SK-N-DZ (cell line): ENCODE measurements at places on chromosomes 12 and 14.

DNA sequence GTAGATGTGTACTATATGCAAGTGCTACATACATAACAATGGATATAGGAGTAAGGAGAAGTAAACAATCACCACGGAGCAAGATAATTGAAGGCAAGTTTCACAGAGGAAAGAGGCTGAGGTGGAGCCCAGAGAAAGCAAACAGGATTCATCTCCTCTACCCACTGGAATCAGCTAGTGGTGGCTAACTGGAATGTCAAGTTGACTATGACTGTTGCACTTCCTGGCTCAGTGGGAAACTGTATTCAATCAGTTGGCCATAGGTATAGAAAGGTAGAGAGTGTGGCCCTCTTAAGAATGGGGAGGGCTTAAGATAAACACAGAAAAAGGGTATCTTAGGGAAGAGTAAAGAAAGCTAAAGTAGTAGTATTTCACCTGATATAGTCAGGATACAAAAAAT lies 62.4 kb downstream of the MAP4K5 start:
- DNase-seq: no peak

- no peak for DNase-seq
Observed at GRCh38 chr12:75943730-75944096, 87.9 kb downstream of the PHLDA1 start.

DNA sequence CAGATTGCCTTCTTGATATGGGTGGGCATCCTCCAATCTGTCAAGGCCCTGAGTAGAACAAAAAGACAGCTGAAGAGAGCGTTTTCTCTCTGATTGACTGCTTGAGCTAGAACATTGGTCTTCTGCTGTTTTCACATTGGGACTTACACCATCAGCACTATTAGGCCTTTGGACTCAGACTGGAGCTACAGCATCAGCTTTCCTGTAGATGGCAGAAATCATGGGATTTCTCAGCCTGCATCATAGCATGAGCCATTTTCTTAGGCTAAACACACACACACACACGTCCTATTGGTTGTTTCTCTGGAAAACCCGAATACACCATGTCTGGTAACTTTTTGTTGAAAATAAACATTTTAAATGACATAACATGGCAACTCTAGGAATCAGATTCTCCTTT lies 15.8 kb upstream of the PPM1A start:
- no peak for DNase-seq

- DNase-seq: no peak
Observed at GRCh38 chr12:81206429-81206828, 128.6 kb downstream of the ACSS3 start.

GRCh38 chr14:91844029-91844428 lies 23.3 kb downstream of the TC2N start:
- DNase-seq: no peak

DNA sequence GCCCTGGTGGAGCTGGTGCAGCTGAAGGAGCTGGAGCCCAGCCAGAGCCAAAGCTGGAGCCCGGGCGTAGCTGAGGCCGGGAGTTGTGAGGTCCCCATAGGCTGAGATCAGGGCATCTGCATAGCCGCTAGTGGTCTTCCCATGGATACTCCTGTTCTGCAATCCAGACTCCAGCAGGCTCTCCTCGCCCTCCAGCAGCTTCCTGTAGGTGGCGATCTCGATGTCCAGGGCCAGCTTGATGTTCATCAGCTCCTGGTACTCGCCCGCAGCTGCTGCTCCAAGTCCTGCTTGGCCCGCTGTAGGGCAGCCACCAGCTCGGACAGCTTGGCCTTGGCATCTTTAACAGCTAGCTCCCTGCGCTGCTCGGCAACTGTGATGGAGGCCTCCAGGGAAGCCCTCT lies 966.1 kb downstream of the FSCB start:
- DNase-seq: peak; percentile 37

DNA sequence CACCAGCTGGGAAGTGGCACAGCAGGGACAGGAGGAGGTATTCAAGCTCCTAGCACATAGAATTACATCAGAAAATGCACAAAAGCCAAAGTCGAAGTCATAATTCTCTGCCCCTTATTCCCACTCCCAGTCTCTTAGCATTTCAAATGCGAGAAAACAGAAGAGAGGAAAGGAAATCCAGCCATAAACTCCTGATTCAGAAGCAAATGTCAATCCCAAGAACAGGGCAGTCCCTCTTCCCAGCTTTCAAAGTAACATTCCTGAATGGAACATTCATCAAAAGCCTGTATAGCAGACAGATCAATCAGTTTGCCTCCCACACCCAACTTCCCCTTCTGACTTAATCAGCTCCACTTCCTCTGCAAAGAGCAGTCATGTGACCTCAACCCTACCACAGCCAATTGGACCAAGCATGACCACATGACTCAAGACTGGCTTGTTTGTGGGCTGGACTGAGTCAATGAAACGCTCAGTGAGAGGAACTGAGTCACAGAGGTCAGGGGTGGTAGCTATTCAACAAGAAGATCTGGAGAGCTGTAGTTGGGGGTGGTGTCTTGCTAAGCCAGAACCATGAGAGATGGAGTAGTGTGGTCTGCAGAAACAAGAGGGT lies 41.4 kb upstream of the TUNAR start:
- DNase-seq: no peak

GRCh38 chr14:30272848-30273832 lies 285.8 kb upstream of the G2E3 start:
- DNase-seq: peak; percentile 37

- DNase-seq: no peak
Observed at GRCh38 chr12:14878488-14878887, 7.2 kb downstream of the MGP start.

GRCh38 chr12:53994264-53995001 lies 5.5 kb upstream of the HOXC9 start:
- no peak for DNase-seq

- no peak for DNase-seq
Observed at GRCh38 chr14:30982533-30982932, 42.9 kb upstream of the AP4S1 start.

- no peak for DNase-seq
Observed at GRCh38 chr12:116559162-116559935, at the start of gene MAP1LC3B2. Gene MAP1LC3B2, plus strand, starts transcription at chr12:116559381. Its CDS starts 16,562 bp downstream, at chr12:116575943.

DNA sequence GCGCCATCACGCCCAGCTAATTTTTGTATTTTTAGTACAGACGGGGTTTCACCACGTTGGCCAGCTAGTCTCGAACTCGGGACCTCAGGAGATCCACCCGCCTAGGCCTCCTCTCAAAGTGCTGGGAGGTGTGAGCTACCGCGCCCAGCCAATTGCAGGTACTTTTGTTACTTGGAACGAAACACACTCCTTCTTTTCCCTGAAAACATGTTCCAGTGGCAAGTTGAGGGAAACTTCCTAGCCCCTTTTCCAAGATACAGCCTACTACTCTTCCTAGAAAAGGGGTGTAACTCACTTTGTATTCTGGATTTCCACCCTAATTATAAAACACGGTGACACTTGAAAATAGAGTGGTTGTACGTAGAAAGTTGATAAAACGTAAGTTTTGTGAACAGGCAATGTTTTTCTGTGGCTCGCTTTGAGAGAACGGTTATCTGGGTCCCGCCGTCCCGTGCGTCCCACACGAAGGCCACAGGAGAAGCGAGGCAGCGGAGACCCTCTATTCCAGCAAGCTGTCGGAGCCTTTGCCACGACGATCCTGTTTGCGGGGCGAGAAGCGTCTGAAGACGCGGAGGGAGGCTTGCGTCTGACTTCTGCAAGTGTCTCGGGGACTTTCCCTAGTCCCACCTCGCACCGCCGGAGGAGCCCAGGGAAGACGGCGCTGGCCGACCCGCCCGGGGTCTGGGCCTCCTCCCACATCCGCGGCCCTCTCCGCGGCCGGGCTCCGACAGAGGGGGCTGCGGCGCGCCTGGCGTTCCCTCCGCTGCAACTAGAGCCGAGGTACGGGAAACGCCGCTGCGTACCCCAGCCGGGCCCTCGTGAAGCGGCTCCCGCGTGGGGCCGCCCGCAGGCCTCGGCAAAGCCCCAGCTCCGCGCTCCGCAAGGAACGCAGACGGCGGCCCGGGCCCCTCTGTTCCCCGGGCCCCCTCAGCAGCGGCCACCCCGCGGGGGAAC lies 745 bp downstream of the CDCA4 start:
- no peak for DNase-seq

DNA sequence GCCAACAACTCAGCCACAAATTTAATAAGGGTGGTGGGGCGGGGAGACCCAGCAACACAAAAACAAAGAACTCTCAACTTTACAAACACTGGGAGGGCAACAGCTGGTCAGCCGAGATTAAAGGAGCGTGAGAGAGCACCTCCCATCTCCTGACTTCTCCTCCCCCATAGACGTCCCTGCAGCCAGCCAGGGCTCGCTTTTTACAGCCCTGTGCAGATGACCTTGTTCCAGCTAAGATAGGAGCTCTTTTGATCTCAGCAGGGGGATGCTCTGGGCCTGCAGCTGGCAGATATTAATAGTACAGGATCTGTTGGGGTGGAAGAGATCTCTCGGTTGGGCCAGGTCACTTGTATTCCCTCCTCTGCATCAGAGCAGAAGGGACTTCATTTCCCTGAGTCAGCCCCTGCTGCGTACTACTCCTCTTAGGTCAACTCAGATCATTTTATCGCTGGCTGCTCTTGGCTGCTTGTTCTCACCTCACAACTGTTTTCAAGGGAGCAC lies 475.8 kb downstream of the RAD51B start:
- peak; percentile 8 for DNase-seq

- DNase-seq: no peak
Observed at GRCh38 chr12:57620936-57621496, 9.8 kb downstream of the ARHGEF25 start.

- DNase-seq: no peak
Observed at GRCh38 chr12:53954694-53955035, at the start of gene HOXC12. Gene HOXC12, plus strand, starts transcription at chr12:53954903. Its CDS starts 27 bp downstream, at chr12:53954930.

GRCh38 chr12:74424778-74425177 lies 112.9 kb upstream of the ATXN7L3B start:
- no peak for DNase-seq

GRCh38 chr14:22231018-22231417 lies 358.0 kb downstream of the DAD1 start:
- no peak for DNase-seq

DNA sequence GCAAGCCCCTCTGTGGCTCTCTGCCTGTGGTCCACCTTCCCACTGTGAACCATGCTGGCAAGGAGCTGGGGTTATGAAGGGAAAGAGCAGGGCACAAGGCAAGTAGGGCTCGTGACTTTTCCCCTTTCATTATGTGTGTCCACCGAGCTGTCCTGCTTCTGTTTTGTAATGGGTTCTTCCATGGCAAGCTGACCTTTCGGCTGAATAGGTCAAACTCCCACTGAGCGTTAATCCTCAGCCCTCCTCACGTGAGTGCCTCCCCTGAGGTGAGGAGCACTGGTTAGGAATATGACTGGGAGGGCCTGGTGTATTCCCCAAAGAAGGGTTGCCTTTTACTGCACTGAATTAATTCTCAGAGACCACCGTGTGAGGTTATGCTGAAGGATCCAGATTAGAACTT lies 424.3 kb downstream of the NPAS3 start:
- no peak for DNase-seq

GRCh38 chr12:89648211-89648930 lies 60.3 kb downstream of the ATP2B1 start:
- DNase-seq: no peak

DNA sequence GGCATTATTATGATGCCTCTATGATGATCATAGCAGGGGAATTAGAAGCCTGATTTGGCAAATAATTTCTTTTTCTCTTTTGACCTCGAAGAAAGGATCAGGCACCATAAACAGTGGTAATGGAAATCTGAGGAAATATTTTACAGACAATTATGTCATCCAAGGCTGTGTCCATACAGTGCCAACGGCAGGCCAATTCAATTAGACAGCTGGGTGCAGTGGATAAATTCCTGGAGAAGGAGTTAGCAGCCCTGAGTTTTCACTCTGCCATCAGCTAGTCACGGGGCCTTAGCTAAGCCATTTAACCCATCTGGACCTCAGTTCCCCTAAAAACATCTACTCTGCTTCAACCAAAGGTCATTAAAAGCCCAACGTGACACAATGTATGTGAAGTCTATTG lies 4.1 kb downstream of the TPH2 start:
- DNase-seq: peak; percentile 39

GRCh38 chr14:38883127-38883526 lies 219.9 kb downstream of the SEC23A start:
- no peak for DNase-seq

- DNase-seq: peak; percentile 55
Observed at GRCh38 chr12:88946372-88946997, 366.2 kb upstream of the KITLG start.

DNA sequence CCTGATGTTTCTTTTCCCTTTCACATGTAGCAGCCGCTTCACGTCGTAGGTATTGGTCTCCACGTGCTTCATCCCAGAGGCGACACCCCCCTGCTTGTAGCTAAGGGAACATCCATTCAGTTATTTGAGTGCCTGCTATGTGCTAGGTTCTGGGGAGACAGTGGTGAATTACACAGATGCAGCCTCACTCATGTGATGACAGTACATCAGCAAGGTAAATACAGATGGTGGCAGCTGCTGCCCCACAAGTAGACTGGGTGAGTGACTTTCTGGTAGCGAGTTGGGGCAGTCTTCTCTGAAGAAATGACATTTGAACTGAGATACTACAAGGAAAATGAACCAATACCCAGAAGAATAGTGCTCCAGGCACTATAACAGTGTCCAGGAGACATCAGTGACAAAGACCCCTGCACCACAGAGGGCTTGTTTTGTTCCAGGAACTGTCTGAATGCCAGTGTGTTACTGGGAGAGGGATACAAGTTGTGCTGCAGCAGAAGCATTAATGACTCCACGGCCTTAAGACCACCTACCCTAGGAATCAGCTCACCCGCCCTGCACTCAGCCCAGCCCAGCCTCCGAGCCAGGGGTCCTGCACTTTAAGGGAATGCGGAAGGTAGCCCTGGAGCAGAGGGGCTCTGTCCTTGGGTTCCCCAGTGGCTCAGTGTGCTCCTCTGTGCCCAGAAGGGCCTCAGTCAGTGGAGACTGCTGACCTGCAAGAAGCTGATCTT lies 7.3 kb downstream of the AVIL start:
- no peak for DNase-seq

GRCh38 chr12:132083614-132083940 lies 60.5 kb downstream of the DDX51 start:
- no peak for DNase-seq

GRCh38 chr12:131097202-131098177 lies 143.8 kb downstream of the ADGRD1 start:
- DNase-seq: no peak

DNA sequence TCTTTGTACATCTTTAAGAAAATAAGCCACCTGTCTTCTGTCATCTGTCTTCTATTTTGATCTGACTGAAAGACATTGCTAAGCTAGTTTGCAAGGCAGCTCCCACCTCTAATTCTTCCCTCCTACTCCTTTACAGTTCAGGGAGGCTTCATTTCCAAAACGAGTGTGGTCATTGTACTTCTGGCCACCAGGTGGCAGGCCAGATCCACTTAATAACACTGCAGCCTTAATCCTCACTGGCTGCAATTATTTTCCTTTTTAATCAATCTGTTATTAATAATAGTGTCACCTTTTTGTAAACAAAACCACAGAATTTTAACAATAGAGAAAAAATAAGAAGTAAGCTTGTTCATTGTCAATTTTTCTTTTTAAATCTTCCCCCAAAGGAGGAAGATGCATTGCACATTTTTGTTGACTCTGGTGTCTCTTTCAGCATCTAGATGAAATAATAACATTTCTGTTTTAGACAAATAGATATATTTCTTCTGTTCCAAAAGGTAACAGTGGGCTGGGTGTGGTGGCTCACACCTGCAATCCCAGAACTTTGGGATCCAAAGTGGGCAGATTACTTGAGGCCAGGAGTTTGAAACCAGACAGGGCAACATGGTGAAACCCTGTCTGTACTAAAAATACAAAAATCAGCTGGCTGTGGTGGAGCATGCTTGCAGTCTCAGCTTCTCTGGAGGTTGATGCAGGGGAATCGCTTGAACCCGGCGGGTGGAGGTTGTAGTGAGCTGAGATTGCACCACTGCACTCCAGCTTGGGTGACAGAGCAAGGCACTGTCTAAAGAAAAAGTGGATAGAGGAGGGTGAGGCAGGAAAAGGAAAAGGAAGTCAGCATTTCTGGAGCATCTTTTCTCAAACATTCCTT lies 23.3 kb downstream of the GABARAPL1 start:
- peak; percentile 39 for DNase-seq
